ENCODE measurements at places on chromosomes 1 and 21. TPM values are rescaled to one million over a fixed set of nuclear protein-coding genes. Genes with fewer than 3 reads are reported as not detected.

Gene ILDR2
- total RNA-seq = 1.9 TPM

Gene NBPF4
- total RNA-seq = 0.33 TPM

- DNase-seq = peak; percentile 50
Observed at GRCh38 chr1:93844262-93845045, 34.6 kb downstream of the DNTTIP2 start.

Gene HES5
- total RNA-seq = not detected

Gene TNFAIP8L2
- 6.9 TPM for total RNA-seq

DNA sequence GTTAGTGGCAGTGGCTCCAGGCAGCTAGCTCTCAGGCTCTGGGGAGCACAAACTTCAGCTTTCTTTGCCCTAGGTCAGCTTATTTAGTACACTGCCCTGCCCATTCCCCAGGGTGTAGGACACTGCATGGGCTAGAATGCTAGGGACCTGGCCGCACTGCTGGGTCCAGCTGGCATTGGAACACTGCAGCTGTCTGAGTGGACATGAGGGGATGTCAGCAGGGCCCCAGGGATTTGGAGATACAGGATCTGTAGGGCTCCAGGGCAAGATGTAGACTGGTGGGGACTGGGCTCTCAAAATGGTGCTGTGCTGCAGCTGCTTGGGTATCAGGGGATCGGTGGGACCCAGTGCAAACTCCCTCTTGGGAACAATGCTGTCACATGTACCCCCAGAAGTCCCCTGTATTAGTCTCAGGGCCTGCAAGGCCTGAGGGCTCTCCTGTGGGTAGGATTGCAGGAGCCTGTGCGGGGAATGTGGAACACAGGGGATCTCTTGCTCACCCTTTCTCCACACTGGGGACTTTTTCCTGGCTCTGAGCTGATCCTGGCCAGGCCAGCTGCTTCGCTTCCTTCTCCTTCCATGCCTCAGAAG lies 25.2 kb upstream of the TTC22 start:
- DNase-seq = peak; percentile 8
